ENCODE measurements at places on chromosomes 7 and 10. TPM values are rescaled to one million over a fixed set of nuclear protein-coding genes. Genes with fewer than 3 reads are reported as not detected.

AKR1C3 gene
- total RNA-seq = 2.9 TPM

CYP3A5 gene
- not detected for total RNA-seq

ZNF862 gene
- total RNA-seq = 40.8 TPM

LIPM gene
- total RNA-seq = not detected

C10orf105 gene
- total RNA-seq = 0.04 TPM

HABP2 gene
- total RNA-seq = not detected

APBB1IP gene
- total RNA-seq = 50.4 TPM

PIK3AP1 gene
- total RNA-seq = 6.6 TPM

ABCA13 gene
- not detected for total RNA-seq

SFTPA1 gene
- total RNA-seq = not detected

FANK1 gene
- total RNA-seq = 1.2 TPM

ITIH5 gene
- total RNA-seq = 0.34 TPM

VSTM4 gene
- 0.13 TPM for total RNA-seq

PLEKHS1 gene
- total RNA-seq = not detected

C7orf33 gene
- total RNA-seq = not detected

FEZF1 gene
- total RNA-seq = not detected

PFKP gene
- total RNA-seq = 349 TPM

DNAJB6 gene
- total RNA-seq = 113 TPM

TDRD1 gene
- 0.48 TPM for total RNA-seq

H2BK1 gene
- total RNA-seq = not detected
